ENCODE measurements at places on chromosomes 16 and 17. TPM values are rescaled to one million over a fixed set of nuclear protein-coding genes. Genes with fewer than 3 reads are reported as not detected.

- H3K4me1 ChIP-seq: no peaks in the 10 kb centered on the region
- no peak for DNase-seq
- no peaks in the 10 kb centered on the region for H3K27me3 ChIP-seq
- H3K36me3 ChIP-seq: peaks cover 5% of the 10 kb centered on the region
These were observed 54.4 kb downstream of the TAOK1 start for GRCh38 chr17:29444589-29444988.

- H3K4me3 ChIP-seq: no peak overlapping the region
- H3K27ac ChIP-seq: no peak overlapping the region
- no peaks in the 10 kb centered on the region for H3K27me3 ChIP-seq
- H3K36me3 ChIP-seq: peaks cover 3% of the 10 kb centered on the region
These were observed 3.3 kb upstream of the CMTM1 start for GRCh38 chr16:66562986-66563385.

DNA sequence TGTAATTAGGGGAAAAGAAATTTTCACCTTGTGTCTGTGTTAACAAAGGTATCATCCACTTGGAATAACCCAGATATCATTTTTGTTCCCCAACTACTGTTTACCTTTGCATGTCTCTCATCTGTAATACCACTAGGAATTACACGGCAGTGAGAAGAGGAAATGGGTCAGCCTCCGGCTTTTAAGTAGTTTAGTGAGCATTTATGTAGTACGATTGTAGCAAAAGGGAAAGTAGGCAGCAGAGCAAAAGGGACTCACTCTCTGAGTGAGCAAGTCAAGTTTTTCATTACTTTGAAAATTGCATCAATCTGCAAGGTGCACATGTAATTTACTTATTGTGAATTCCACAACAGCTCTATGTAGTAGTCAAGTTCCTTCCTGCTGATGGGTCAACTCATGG is 11.2 kb downstream of the PHF12 start:
- DNase-seq: no peak
- no peak overlapping the region for H3K4me3 ChIP-seq
- H3K36me3 ChIP-seq: peaks cover 38% of the 10 kb centered on the region
- H3K4me1 ChIP-seq: peaks cover 9% of the 10 kb centered on the region

DNA sequence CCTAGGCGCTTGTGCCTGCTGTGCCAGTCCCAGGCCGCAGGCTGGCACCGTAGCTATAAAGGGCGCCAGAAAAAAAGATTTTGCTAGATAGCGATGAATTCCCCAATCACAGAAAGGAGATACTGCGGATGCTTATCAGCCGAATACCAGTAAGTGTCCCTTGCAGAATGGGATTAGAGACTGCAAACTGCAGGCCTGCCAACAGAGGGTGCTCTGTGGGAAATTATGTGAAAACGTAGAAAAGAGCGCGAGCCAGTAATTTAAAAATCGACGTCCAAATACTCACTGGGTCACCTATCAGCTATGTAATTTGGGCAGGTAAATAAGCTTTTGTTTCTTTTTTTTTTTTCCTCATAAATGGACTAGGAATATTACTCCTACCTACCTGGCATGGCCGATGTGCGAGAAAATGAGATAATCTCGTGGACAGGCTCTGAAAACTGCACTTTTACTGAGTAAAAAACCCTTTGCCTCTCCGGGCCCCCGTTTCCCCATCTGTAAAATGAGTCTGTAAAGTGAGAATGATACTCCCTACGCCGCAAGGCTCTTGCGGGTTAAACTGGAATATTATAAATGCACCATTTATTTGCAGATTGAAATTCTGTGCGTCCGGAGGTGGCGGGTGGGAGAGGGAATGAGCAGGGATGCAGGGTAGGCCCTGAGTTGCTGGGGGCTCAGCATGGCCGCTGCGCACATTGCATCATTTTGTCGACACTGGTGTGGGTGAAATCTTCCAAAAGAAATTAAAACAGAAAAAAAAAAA is 1.2 kb upstream of the COG1 start:
- H3K4me1 ChIP-seq: peaks cover 4% of the 10 kb centered on the region
- H3K4me3 ChIP-seq: peak overlapping the region; percentile 97
- peak overlapping the region; percentile 84 for H3K27ac ChIP-seq
- DNase-seq: peak; percentile 77
- H3K36me3 ChIP-seq: peaks cover 2% of the 10 kb centered on the region

DNA sequence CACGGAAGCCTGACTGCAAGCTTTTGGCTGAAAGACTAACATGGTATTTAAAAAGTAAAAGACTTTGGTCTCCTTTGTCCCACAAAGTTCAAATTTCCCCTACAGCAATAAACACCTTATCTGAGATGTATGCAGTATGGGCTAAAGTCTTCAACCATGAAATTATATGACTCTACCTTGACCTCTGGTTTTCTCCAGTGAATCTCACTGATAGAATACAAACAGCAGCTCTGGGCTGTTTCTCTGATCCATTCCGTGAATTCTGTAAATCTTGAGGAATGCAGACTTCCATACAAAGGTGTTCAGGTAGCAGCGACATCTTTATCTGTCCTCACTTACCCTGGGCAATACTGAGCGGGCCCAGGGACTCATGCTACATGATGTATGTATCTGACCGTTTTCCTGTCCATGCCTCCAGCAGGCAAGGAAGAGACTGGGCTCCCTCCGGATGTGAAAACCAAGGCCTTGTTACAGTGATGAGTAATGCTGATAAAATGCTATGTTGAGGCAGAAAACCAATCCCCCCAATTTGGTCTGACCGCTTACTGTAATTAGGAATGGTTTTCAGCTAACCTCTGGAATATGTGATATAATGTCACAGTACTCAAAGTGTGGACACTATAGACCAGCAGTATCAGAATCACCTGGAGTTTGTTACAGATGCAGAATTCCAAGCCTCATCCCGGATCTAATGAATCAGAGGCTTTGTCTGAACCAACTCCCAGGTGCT is 589.8 kb downstream of the HS3ST4 start:
- H3K4me3 ChIP-seq: no peak overlapping the region
- H3K4me1 ChIP-seq: peaks cover 3% of the 10 kb centered on the region
- H3K36me3 ChIP-seq: no peaks in the 10 kb centered on the region
- no peaks in the 10 kb centered on the region for H3K27me3 ChIP-seq
- no peak overlapping the region for H3K27ac ChIP-seq

DNA sequence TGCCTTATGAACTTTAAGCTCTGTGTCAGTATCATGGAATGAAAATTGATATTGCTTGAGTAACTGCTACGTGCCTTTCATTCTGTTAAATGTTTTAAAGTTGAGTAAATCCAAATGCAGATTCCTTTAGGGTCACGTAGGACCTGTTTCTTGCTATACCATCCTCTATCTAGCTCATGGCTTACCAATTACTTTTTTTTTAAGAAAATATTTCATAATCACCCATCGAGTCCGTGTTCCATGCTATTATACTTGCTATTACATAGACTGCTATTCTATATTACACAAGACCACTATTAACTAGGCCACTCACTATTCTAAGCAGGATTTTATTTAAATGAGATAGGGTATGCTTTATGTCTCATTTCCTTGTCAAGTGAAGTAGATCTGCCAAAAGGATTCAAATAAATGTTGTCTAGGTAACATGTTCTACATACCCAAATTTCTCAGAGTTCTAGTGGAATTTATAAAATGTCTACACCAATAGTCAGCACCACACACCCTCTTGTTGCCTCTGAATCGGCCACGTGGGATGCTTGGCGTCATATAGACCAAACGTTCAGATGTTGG is 11.9 kb downstream of the ANKFN1 start:
- H3K27ac ChIP-seq: no peak overlapping the region
- no peak for DNase-seq
- no peaks in the 10 kb centered on the region for H3K36me3 ChIP-seq
- H3K4me3 ChIP-seq: no peak overlapping the region
- H3K27me3 ChIP-seq: no peaks in the 10 kb centered on the region

- no peak for DNase-seq
These were observed 77.7 kb downstream of the RPH3AL start for GRCh38 chr17:274902-275301.

- H3K27me3 ChIP-seq: peaks cover 3% of the 10 kb centered on the region
- H3K4me1 ChIP-seq: peaks cover 3% of the 10 kb centered on the region
- no peaks in the 10 kb centered on the region for H3K36me3 ChIP-seq
- H3K4me3 ChIP-seq: peak within 1 kb of the TSS; percentile 96
- H3K27ac ChIP-seq: no peak within 1 kb of the TSS
These were observed at the start of gene NXPH3 for GRCh38 chr17:49575679-49576087. Gene NXPH3 (plus strand): TSS chr17:49575871. CDS start chr17:49576220, 349 bp downstream.

- no peak overlapping the region for H3K4me3 ChIP-seq
- no peaks in the 10 kb centered on the region for H3K4me1 ChIP-seq
- DNase-seq: no peak
- no peak overlapping the region for H3K27ac ChIP-seq
These were observed 43.4 kb downstream of the MYOCD start for GRCh38 chr17:12709063-12709462.

- no peak within 1 kb of the TSS for H3K27ac ChIP-seq
- DNase-seq: peak; percentile 81
- peaks cover 3% of the 10 kb centered on the region for H3K27me3 ChIP-seq
- no peaks in the 10 kb centered on the region for H3K36me3 ChIP-seq
- peak within 1 kb of the TSS; percentile 79 for H3K4me3 ChIP-seq
These were observed at the start of gene PNMT for GRCh38 chr17:39667945-39668924. Gene PNMT (plus strand): TSS chr17:39668453. CDS start chr17:39668476, 23 bp downstream.

DNA sequence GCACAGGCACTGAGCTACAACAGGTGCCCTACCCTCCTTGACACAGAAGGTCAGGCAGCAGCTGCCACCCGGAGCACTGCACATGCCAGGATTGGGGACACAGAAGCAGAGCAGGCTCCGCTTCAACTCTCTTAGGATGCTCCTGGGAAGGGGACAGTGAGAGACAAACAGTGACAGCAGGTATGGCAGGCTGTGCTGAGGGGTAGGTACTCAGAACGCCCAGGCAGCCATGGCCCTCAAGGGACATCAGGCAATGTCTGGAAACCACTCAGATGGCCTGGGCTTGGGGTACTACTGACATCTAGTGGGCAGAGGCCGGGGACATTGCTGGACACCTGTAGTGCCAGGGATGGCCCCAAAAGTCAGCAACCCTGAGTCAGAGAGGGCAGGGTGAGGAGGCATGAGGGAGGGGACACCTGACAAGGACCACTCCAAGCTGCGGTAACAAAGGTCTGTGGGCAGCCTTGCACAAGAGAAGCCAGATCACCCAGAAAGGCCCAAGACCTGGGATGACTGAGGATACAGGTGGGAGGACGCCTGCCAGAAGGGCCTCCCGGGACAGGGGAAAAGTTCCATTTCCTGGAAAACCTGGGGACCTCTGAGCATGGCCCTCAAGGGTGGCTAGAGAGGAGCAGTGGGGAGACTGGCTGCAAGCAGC is 21.2 kb downstream of the PEMT start:
- H3K4me3 ChIP-seq: peak overlapping the region; percentile 23
- peak; percentile 70 for DNase-seq
- no peaks in the 10 kb centered on the region for H3K27me3 ChIP-seq
- no peak overlapping the region for H3K27ac ChIP-seq
- peaks cover under 1% of the 10 kb centered on the region for H3K4me1 ChIP-seq
- H3K36me3 ChIP-seq: peaks cover under 1% of the 10 kb centered on the region

- H3K4me3 ChIP-seq: no peak overlapping the region
- no peaks in the 10 kb centered on the region for H3K27me3 ChIP-seq
- no peak overlapping the region for H3K27ac ChIP-seq
- H3K4me1 ChIP-seq: peaks cover 7% of the 10 kb centered on the region
- no peaks in the 10 kb centered on the region for H3K36me3 ChIP-seq
These were observed 45.9 kb downstream of the MAPT start for GRCh38 chr17:45940293-45940692.

GRCh38 chr17:36183001-36183971 is 6.8 kb upstream of the TBC1D3B start:
- peaks cover 9% of the 10 kb centered on the region for H3K27me3 ChIP-seq
- H3K4me3 ChIP-seq: peak overlapping the region; percentile 72
- peaks cover 3% of the 10 kb centered on the region for H3K36me3 ChIP-seq
- peak; percentile 94 for DNase-seq
- no peak overlapping the region for H3K27ac ChIP-seq

DNA sequence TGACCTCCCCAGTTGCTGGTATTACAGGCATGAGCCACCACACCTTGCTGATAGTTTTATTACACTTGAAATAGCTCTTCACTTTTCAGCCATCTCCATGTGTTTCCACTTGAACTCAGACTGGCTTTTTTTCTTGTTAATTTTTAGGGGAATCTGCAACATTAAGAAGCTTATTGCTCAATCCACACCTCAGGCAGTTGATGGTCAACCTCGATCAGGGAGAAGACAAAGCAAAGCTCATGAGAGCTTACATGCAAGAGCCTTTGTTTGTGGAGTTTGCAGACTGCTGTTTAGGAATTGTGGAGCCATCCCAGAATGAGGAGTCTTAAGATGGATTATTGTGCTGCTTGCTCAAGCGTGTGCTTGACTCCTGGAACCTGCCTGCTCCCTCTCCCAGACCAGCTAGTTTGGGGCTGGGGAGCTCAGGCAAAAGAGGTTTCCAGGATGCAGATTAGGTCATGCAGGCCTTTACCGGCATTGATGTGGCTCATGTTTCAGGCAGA is 8.6 kb downstream of the ZNHIT3 start:
- H3K27me3 ChIP-seq: no peaks in the 10 kb centered on the region
- H3K27ac ChIP-seq: no peak overlapping the region
- H3K36me3 ChIP-seq: peaks cover 20% of the 10 kb centered on the region
- no peaks in the 10 kb centered on the region for H3K4me1 ChIP-seq

- H3K4me3 ChIP-seq: no peak overlapping the region
- H3K36me3 ChIP-seq: peaks cover 13% of the 10 kb centered on the region
- no peak overlapping the region for H3K27ac ChIP-seq
- no peaks in the 10 kb centered on the region for H3K4me1 ChIP-seq
- DNase-seq: no peak
These were observed 26.1 kb downstream of the CDRT4 start for GRCh38 chr17:15441315-15441714.

DNA sequence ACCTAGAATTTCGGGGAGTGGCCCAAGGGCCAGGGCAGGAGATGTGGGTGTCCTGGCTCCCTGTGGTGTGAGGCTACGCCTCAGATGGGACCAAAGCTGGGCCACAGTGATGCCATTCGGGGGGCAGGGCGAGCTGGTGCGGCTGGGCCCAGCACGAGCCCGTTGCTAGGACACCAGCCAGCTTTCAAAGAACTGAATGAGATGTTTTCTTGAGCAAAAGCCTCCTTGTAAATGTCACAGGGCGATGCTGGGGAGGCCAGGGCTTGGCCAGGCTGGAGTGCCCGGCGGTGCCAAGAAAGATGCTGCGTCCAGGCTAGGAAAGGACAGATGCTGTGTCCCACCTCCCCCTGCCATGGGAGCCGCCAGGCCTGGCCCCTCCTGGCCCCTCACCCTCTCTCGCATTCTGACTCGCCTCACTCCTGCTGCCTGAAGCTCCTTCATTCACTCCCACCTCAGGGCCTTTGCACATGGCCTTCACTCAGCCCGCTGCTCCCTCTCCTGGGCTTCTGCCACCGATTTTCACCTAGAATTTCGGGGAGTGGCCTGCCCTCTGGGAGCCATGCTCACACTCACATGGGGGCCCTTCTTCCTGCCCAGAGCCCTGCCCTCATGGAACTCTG is 39.1 kb downstream of the CPNE2 start:
- no peak for DNase-seq
- no peaks in the 10 kb centered on the region for H3K36me3 ChIP-seq
- H3K27ac ChIP-seq: no peak overlapping the region

GRCh38 chr16:86291491-86291890 is 218.8 kb upstream of the FOXF1 start:
- DNase-seq: no peak
- H3K4me1 ChIP-seq: peaks cover 2% of the 10 kb centered on the region
- peaks cover 33% of the 10 kb centered on the region for H3K27me3 ChIP-seq
- no peak overlapping the region for H3K4me3 ChIP-seq

DPEP2NB gene
- total RNA-seq: not detected

CCDC40 gene
- total RNA-seq: 8.9 TPM

CA7 gene
- 0.55 TPM for total RNA-seq

SLC22A31 gene
- total RNA-seq: 8.1 TPM
